Prostate gland (tissue), 2 donors: ENCODE measurements at places on chromosomes 3 and 15. TPM values are rescaled to one million over a fixed set of nuclear protein-coding genes. Genes with fewer than 3 reads are reported as not detected.

The SAXO2 gene
- 4.0 TPM for total RNA-seq

The NPAP1 gene
- not detected for total RNA-seq

The ADPGK gene
- 74.6 TPM for total RNA-seq

DNA sequence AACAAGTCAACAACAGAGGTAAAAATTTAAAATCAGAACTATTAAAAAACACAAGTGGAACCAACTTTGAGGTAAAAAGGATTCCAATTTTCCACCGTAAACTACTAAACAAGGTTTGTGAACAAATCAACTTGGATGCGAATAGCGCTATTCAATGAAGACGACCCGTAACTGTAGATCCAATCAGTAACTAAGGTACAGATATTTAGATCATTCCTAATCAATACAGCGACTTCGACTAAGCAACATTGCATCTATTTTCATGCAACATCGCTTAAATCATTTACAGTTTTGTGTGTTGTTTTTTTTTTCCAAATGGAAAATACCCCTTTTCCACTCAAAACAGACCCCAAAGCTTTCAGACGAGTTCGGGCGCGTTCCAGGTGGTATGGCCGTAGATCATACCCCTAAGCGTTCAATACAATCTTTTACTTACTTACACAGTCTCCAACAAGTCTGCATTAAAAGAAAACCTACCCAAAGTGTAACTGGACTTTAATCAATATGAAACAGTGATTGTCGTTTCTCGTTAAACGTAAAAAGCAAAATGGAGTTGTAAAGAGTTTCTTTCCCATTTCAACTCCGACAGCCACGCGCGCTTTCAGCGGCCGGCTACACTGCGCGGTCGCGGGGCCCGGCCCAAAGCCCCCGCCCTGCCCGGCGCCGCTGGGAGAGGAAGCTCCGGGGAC is 786 bp downstream of the RHOA start:
- H3K4me1 ChIP-seq, result peaks cover 11% of the 10 kb centered on the region
- H3K27ac ChIP-seq, result peak overlapping the region; percentile 97
- DNase-seq, result no peak
- H3K36me3 ChIP-seq, result no peaks in the 10 kb centered on the region

DNA sequence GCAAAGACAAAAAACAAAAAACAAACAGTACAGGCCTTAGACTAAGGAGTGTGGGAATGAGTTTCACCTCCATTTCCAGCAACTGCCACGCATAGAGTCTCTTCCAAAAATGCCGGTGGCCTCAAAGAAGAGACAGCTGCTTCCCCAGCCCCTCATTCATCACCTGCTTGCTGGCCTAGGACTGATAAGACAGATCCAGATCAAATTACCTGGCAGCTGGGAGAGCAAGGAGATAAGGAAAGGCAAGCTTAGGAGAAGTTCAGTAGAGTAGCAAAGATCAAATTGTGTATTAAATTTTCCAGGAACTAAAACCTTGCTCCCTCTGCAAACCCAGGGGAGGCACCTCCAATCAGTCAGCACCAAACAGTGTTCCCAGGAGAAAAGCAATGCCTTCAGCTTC is 325.8 kb upstream of the CTNNB1 start:
- H3K27ac ChIP-seq, result no peak overlapping the region
- H3K27me3 ChIP-seq, result no peaks in the 10 kb centered on the region
- H3K36me3 ChIP-seq, result no peaks in the 10 kb centered on the region
- H3K4me3 ChIP-seq, result no peak overlapping the region
- peaks cover 12% of the 10 kb centered on the region for H3K4me1 ChIP-seq
- no peak for DNase-seq
